ENCODE measurements at places on chromosomes 6 and 20.

- DNase-seq: no peak
These were observed 9.9 kb upstream of the HIVEP2 start for GRCh38 chr6:142954844-142955243.

DNA sequence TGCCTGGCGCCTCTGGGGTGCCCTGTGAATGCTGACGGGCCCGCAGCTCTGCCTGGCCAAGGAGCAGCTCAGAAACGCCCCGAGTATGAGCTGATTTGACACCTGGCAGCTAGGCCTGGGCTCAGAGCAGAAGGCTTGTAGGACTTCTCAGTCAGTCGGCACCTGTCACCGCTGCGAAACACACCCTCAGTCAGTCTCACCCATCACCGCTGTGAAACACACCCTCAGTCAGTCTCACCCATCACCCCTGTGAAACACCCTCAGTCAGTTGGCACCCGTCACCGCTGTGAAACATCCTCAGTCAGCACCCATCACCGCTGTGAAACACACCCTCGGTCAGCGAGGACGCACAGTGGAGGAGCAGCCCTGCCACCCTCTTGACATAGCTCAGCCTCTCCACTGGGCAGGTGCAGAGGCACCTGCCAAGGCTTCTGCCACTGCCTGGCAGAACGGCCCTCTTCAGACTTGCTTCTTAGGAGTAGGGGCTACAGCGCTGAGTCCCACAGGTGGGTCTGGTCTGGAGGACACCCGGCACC is 109.0 kb downstream of the PSMB1 start:
- no peak for DNase-seq

GRCh38 chr6:28982476-28983266 is 22.4 kb downstream of the ZNF311 start:
- no peak for DNase-seq

DNA sequence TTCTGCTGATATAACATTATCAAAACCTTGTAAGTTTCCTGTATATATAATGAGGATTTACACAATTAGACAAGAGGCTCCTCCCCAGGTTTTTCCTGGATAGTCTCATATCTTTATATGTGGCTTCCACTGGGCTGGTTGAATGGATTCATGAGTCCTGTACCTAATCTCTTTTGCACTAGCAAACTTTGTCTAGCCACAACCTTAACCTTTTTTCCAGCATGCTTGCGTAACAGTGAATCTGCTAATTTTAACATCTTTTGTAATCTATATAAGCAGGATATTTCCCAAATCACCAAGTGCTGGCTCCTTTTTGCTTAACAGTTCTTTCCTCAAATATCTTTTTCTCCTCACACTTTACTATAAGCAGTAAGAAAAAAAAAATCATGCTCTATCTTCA is 153.6 kb downstream of the COL21A1 start:
- DNase-seq: no peak

DNA sequence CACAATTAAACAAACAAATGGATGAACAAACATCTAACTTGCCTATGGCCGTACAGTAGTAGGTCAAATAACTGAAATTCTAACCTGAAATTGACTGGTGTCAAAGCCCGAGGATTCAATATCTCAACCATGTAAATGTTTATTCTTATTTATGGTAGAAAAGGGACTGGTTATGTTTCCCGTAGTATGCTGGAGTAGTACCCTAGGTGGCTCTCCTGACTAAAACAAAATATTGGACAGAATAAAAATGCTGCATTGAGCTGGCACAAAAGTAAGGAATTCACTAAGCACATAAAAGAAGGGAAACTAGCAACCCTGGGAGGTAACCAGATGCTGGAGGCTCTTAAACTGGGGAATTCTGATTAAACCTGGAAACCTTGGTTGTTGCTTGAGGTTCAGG is 117.1 kb upstream of the PREP start:
- no peak for DNase-seq

GRCh38 chr6:8879334-8879733 is 444.0 kb upstream of the SLC35B3 start:
- DNase-seq: no peak

- DNase-seq: no peak
These were observed 142.1 kb upstream of the IMPG1 start for GRCh38 chr6:76214546-76214945.

DNA sequence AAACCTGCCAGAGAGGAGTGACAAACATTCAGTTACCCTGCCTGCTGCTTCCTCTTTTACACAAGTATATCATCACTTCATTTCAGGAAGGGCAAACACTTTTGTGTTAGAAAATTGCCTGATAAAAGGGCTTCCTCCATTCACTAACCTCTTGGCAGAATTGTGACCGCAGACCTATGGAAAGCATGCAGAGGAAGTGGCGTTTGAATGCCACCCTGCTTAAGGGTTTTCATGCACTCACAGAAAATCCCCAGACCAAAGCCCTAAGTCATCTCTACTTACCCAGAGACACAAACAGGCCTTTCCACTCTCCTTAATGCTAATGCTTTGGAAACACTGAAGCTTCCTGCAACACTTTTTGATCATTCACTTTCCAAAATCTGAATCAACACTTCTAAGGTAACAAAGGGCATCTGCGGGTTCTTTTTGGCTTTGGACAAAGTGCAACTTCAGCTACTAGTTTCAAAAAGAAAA is 22.1 kb upstream of the RALGAPA2 start:
- no peak for DNase-seq

- DNase-seq: no peak
These were observed 164.2 kb upstream of the TCF21 start for GRCh38 chr6:133724726-133725125.

DNA sequence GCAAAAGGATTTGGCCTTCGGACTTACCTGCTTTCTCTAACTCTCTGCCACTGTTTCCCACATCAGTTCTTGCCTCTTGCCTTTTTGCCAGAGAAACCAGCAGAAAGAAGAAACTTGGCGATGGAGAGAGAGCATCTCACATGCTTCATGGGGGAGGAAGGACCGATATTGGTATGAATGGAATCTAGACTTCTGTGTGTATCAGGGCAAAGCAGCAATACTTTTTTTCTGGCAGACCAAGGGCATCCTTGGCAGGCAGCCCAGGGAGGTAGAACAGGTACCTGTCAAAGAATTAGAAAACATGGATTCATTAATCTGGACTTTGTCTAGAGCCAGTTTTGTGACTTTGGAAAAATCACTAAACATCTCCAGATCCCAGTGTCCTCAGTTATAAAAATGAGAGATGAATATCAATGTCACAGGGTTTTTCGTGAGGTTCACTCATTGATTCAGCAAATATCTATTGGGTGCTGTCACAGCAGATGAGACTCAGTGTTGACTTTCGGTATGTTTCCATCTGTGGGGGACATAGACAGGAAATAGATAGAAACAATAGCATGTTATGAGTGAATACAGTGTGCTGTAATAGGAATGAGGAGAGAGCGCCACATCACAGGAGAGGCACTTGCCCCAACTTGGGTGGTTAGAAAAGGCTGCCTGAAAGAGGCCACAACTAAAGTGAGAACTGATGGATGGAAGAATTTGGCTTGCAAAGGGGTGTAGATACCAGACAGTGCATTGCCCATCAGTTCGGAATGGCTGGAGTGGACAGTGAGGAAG is 114.1 kb downstream of the CD83 start:
- peak; percentile 42 for DNase-seq

DNA sequence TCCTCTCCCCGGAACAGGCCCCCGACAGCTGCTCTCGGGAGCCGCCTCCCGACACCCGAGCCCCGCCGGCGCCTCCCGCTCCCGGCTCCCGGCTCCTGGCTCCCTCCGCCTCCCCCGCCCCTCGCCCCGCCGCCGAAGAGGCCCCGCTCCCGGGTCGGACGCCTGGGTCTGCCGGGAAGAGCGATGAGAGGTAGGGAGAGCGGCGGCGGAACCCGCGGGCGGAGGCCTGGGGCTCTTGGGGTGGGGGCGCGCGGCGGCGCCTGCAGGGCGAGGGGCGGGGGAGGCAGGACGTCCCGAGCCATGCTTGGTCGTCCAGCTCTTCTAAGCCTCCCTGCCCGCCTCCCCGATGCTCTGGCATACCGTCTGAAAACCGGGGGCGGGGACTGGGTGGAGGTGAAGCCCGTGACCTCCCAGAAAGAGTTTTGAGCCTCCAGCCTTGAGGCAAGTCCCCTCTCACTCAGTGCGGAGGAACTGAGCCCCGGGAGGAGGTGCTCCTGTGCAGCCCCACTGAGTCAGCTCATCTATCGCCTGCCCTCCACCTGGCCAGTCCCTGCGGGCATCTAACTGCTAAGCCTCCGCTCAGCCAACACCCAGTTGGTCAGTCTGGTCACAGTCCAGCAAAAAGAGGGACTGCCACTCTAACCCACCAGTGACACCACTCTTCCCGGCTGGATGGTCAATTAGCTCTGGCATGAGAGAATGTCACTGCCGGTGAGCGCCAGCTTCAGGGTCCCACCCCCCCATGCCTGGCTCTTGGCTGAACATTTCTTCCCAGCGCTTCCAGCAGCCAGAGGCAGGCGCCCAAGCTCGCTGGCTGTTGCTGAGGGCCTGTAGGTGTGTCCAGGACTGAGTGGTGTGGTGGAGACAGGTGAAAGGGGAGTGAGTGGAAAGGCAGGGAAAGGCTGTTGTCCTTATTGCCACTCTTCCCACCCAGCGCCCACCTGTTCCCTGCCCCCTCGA is 482 bp downstream of the DDR1 start:
- peak; percentile 33 for DNase-seq

DNA sequence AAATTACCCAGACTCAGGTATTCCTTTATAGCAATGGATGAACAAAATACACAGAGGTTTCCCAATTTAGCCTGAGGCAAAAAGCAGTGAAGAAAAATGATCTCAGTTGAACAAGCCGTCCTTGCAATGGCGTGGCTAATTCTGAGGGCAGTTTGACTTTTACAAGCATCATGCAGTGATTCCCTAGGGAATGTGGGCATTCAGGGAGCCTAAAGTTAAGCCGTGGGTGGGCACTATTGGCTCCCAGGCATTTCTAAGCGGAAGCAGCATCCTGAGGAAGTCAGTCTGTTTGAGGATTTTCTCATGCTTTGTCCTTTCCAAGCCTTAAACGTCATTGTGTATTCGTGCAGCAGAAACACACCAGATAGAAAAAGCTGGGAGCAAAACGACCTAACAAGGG is 133.9 kb downstream of the MYLK4 start:
- DNase-seq: no peak

- no peak for DNase-seq
These were observed 25.1 kb downstream of the LOC128125822 start for GRCh38 chr6:63597141-63598048.

DNA sequence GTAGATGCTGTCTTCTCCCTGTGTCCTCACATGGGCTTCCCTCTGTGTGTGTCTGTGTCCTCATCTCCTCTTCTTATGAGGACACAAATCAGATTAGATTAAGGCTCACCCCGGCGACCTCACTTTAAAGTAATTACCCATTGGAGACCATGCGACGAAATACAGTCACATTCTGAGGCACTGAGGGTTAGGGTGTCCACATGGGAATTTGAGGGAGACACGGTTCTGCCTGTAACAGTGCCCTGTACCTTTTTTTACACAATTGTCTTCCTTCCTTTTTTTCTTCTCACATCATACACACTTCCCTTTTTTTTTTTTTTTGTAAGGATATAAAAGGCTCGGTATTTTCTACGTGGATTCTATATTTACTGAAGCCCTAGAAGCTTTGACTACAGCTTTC is 48.9 kb downstream of the DEK start:
- no peak for DNase-seq

DNA sequence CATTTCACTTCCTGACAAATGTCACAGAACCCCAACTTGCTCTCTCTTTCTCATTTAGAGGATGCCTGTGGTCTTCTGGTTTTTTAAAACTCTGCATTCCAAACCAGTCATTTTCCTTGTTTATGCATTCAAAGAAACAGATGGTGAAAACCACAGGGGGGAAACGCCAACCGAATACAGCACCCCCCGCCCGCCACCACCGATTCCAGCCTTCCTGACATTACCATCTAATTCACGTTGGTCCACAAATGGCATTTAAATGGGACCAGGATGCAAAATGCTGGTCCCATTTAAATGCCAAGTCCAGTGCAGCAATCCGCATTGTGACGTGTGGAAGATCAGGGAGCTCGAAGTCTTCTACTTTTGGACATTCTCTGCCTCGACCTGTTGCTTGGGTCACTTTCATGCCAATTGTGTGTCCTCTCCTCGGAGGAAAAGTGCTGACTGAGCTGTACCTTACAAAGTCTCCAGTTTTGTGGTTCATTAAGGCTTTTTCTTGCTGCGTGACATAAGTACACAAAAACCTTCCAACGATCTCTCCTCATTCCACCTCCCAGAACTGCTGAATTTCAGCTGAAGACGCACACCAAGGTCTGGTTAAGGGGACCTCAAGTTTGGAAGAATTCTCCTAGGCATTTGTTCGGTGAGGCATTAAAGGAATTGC is 35.8 kb downstream of the NEDD9 start:
- DNase-seq: no peak

DNA sequence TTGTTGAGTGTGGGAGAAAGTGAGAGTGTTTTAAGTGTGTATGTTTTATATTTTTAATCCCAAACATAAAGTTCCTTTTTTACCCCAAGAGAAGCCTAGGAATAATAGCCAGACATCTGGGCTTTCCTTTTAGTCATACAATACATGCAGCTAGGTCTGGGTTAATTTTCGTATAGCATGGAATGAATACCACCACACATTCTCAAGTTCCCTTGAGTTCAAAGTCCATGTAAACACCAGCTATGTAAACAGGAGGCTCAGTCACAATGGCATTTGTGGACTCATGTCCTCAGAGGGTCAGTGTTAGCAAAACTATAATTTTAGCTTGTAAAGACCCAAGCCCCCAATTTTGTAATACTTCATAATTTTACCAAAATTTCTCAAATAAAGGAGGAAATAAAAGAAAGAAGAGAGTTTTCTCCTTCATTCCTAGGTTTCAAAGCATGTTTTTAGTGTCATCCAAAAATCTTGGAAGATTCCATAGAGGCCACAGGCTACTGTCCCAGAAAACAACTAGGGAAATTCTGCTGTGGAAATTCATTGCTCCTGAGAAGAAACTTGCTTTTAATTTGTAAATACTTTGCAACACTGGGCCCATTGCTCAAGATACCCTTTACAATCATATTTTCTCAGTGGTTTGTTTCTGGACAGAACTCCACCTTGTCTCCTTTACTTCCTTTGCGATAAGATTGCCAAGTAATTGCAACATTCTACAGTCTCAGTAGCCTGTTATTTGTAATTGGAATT is 671.2 kb downstream of the COL12A1 start:
- DNase-seq: no peak

GRCh38 chr20:9912858-9913434 is 74.1 kb upstream of the PAK5 start:
- peak; percentile 22 for DNase-seq

GRCh38 chr6:85561750-85562357 is 31.8 kb downstream of the SNX14 start:
- no peak for DNase-seq

DNA sequence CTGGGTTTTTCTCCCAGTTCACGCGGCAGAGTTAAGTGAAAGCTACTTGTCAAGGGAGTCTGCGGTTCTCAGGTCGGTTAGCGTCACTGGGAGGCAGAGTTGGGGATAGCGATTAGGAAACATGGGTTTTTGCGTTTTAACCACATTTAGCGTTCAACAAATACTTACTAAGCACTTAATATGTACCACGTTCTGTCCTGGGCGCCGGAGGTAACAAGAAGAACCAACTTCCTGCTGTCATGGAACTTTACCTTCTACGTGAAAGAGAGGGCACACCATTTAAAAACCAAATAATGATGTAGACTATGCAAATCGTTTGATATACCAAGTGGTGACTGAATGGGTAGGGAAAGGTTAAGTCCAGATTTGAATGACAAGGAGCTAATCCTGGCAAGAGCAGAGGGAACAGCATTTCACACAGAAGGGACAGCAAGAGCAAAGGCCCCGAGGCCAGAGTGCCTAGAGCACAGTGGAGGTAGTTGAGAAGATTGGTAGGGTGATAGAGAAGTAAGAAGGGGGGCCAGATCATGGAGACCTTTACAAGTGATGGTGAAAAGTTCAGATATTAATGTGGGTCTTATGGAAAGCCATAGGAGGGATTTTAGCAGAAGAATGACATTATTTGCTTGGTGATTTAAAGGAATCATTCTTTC is 744 bp downstream of the RIOK1 start:
- no peak for DNase-seq
